ENCODE measurements at places on chromosomes 11 and 22. TPM values are rescaled to one million over a fixed set of nuclear protein-coding genes. Genes with fewer than 3 reads are reported as not detected.
A peak's percentile ranks its signal among the peaks of the same experiment; 100 is the strongest.

GRCh38 chr11:59193587-59194130 lies 19.1 kb downstream of the MPEG1 start:
- DNase-seq = no peak

- DNase-seq = no peak
These were observed 14.5 kb upstream of the AMOTL1 start for GRCh38 chr11:94753630-94754029.

The WT1 gene
- not detected for total RNA-seq

DNA sequence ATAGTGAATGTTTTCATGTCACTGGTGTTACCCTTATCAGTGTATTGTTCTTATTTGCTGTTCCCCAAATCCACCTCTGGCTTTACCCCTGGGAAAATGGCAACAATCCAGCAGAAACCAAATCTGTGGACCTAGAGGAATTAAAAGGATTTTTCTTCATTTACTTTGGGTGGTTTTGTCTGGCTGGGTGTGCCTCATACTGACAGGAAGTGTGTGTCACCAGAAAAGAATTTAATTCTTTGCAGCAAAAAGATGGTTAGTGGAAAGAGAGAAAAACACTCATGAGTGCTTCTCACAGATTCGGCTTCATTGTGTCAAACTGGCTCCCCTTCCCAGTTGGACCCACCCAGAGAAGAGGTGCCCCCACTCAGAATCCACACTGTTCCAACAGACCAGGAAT lies 38.9 kb downstream of the FZD4 start:
- DNase-seq = no peak

The HEPHL1 gene
- not detected for total RNA-seq

DNA sequence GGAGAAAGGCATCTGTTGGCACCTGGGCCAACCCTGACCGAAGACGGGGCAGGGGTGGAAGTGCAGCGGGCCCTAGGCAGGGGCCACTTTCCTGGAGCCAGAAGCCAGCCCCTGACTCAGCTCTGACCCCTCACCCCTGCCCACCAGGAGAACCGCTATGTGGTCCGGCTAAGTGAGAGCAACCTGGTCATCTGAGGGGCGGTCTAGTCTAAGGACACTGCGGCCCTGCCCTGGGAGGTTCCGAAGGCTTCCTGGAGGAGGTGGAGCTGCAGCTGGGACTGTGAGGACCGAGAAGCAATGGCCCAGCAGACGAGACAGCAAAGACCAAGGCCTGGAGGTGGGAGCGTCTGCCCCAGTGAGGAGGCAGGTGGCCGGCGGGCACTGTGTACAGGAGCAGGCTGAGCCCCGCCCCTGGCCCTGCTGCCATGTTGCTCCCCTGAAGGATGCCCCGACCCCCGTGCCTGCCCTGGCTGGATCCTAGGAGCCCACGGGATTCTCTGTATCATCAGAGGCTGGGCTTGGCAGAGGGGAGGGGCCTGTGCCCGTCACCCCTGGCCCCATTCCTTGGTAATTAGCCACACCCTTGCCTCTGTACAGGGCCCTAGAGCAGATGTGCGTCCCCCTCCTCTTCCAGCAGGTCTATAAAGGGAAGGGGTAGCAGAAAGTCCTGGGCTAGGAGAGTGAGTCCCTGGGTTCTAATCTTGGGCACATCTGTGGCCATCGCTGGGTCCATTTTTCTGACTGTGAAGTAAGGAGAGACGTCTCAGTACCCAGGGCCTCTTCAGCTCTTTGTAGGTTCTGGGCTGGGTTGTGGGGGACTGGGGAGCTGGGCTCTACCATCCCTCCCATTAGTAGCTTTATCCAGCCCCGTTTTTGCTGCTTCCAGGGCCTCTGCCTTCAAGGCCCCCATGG lies 19.4 kb downstream of the RELT start:
- DNase-seq = no peak

The IL18 gene
- not detected for total RNA-seq

- DNase-seq = no peak
These were observed 928 bp downstream of the FBXO7 start for GRCh38 chr22:32475468-32476010.

The CEND1 gene
- 2.6 TPM for total RNA-seq

- no peak for DNase-seq
These were observed 1178.0 kb downstream of the JRKL start for GRCh38 chr11:97567801-97568200.

- DNase-seq = no peak
These were observed 29.4 kb downstream of the TCP11L1 start for GRCh38 chr11:33068611-33069340.

GRCh38 chr11:118139578-118139977 lies 13.0 kb downstream of the SCN4B start:
- no peak for DNase-seq

- no peak for DNase-seq
These were observed 34.4 kb downstream of the BRD1 start for GRCh38 chr22:49793296-49793695.

DNA sequence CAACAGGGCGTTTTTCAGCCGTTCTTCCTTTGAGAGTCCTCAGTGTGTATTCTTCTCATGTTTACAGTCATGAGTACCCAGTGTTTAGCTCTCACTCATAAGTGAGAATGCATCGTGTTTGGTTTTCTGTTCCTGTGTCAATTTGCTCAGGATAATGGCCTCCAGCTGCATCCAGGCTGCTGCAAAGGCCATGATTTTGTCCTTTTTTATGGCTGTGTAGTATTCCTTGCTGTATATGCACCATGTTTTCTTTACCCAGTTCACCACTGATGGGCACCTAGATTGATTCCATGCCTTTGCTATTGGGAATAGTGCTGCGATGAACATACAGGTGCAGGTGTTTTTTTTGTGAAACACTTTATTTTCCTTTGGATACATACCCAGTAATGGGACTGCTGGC lies 23.5 kb downstream of the B3GAT1 start:
- no peak for DNase-seq

The STT3A gene
- total RNA-seq = 143 TPM

DNA sequence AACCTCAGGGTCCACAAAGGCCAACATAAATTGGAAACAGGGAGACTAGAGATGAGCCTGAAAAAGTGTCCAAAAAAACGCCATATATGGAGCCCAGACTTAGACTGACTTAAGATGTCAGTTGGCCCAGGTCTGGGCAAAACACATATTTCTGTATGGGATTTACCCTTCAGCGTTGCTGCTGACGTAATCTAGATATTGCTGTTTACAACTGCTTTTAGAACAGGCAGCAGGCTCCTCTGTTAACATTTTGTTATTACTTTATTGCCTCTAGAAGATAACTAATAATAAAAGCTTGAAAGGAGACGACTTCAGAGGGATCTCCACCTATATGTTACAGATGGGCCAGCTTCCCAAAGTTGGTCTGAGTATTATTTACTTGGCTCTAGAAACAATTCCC lies 8.7 kb downstream of the ME3 start:
- DNase-seq = no peak

The APOBEC3H gene
- 11.0 TPM for total RNA-seq

The VPS51 gene
- 131 TPM for total RNA-seq

- DNase-seq = no peak
These were observed 13.7 kb upstream of the CSNK2A3 start for GRCh38 chr11:11366793-11367192.

DNA sequence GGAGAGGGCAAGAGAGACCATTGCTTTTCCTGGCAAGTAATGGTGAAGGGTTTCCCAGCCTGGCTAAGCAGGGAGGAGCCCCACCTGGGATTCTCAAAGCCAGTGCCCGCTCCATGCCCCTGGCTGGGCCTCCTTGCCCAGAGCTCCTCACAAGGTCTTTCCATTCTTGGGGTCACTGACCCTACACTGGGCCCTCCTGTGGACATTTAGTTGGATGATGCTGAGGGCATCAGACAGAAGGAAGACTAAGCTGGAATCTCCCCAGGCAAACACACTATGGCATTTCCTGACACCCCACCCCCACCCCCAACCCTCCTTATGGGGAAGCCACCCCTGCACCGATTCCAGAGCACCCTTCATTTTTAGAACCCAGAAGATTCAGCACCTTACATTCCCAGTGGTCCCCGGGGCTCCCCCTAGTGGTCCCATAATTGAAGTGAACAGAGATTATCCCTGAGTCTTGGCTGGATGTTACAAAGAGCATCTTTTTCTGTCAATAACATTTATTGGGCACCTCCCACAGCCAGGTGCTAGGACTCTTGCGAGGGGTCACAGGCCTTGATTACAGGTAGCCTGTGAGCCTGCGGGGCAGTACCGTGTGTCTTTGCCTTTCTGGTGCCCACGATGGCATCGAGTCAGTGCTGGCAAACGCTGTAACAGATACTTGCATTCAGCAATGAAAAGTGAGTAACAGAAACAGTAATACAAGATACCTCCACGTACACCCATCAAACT lies 548.5 kb downstream of the BUD13 start:
- DNase-seq = no peak

GRCh38 chr22:35560366-35560765 lies 19.7 kb downstream of the RASD2 start:
- DNase-seq = no peak

The CARNS1 gene
- 2.0 TPM for total RNA-seq

- DNase-seq = no peak
These were observed 2.0 kb upstream of the OR9I1 start for GRCh38 chr11:58127350-58127749.

- no peak for DNase-seq
These were observed 55.6 kb upstream of the SPTBN2 start for GRCh38 chr11:66784575-66784974.

GRCh38 chr22:43823353-43823908 lies 11.3 kb upstream of the EFCAB6 start:
- no peak for DNase-seq

DNA sequence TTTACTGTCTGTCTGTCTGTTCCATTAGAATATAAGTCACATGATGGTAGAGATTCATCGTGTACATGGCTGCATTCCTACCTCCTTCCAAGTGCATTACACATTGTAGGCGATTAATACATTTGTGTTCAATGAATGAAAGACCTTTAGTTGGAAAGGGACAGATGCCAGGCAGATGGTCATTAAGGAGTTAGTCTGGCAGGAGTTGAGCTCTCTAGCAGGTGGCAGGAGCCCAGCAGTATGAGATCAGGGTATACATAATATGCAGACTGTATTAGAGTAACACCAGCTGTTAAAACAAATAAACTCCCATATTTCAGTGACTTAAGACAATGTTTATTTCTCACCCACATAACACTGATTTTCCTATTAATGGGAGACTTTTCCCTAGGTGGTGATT lies 147.7 kb upstream of the LARGE1 start:
- no peak for DNase-seq

DNA sequence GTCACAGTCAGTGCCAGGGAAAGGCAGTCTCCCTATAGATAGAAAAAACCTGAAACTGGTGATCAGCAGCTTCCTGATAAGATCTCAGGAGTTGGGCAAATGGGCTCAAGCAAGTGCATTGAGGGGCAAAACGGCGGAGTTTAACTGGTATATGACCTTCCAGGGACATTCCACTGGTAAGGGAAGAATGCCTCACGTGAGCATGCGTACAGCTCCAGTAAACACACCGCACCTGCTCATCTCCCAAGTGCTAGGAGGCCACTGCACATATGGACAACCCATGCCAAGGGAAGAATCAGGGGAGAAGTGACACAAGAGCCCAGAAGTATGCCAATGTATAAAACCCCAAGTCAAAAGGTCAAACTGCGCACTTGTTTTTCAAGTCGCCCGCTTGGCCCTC lies 11.6 kb downstream of the HEPHL1 start:
- DNase-seq = no peak

- no peak for DNase-seq
These were observed 1217.9 kb downstream of the LRRC4C start for GRCh38 chr11:40241524-40242051.

GRCh38 chr11:102989379-102990047 lies 34.0 kb upstream of the MMP13 start:
- DNase-seq = no peak

- DNase-seq = no peak
These were observed 46.0 kb upstream of the GRAMD1B start for GRCh38 chr11:123384116-123384515.

- no peak for DNase-seq
These were observed 191.7 kb downstream of the ST3GAL4 start for GRCh38 chr11:126547161-126547560.

DNA sequence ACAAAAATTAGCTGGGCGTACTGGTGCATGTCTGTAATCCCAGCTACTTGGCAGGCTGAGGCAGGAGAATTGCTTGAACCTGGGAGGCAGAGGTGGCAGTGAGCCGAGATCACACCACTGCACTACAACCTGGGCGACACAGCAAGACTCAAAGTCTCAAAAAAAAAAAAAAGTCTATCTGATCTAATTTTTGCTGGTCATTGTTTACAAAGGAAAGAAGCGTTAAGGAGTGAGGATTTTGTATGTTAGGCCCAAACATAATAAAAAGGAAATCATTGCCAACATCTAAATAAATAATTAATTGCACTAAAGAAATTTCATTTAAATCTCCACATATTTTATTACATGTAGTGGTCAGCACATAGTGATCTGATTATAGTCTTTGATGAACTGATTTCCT lies 2.9 kb downstream of the RBX1 start:
- no peak for DNase-seq

GRCh38 chr11:17277024-17277584 lies 565 bp downstream of the NUCB2 start:
- peak; percentile 70 for DNase-seq

DNA sequence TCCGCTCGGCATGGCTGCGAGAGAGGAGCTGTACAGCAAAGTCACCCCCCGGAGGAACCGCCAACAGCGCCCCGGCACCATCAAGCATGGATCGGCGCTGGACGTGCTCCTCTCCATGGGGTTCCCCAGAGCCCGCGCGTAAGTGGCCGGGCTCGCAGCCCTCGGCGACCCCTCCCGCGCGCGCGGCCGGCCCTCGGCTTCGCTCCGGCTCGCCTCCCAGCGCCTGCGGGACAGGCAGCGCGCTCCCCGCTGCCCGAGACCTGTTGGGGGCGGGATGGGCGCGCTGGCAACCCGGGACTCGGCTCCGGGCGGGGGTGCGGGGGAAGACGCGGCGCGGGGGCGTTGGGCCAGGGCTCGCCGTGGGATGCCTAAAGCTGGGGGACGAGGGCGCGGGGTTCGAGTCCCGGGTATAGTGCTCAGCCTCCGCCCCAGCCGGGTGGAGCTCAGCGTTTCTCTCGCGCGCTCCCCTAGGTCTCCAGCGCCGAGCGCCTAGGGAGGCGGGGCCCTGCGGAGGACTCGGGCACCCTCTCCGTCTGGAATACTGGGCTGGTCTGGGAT lies 630 bp downstream of the UBASH3B start:
- peak; percentile 58 for DNase-seq

GRCh38 chr22:45946805-45947600 lies 30.0 kb downstream of the WNT7B start:
- DNase-seq = no peak

The NEFH gene
- 7.1 TPM for total RNA-seq

DNA sequence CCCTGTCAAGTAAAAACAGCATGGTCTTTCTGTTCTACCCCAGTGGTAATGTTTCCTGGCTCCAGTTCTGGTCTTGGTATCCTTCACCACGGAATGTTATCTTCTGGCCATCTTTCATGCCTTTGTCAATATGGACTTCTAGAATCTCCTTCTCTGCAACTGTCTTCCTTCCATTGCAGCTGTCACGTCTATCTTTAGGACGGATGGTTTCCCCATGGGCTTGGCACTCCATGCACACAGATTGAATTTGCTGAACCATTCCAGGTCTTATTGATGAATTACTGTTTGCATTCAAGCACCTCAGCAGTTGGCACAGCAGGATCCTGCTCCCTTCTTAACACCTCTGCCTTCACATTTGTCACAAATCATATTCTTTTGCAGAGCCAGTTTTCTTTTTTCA lies 44.9 kb upstream of the SLC25A18 start:
- no peak for DNase-seq

The XRRA1 gene
- 32.9 TPM for total RNA-seq

Measured in CD8-positive, alpha-beta memory T cell (primary cell).